ENCODE measurements at places on chromosomes 5 and 9.

- DNase-seq, result no peak
Measured at GRCh38 chr5:10793785-10794184, 32.8 kb upstream of the DAP start.

GRCh38 chr5:133409210-133409674, 203.1 kb downstream of the FSTL4 start:
- DNase-seq, result no peak

GRCh38 chr5:74630453-74631066, 10.0 kb downstream of the ENC1 start:
- no peak for DNase-seq

DNA sequence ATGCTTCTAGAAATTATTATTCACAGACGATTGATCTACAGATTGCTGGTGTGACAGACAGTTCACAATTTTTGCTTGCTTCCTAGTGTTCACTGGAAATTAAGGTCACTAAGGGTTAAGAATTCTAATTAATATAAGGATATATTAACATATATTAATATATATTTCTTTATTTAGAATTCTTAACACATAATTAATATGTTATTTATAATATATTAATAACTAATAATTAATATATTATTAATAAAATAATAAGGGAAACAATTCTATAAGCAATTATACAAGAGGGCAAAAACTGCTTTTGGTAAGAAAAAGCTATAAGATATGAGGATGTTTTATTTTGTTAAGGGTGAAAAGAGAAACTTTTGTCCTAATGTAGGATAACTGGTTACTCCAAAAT, 56.3 kb downstream of the PDE6A start:
- DNase-seq, result no peak

- DNase-seq, result no peak
Measured at GRCh38 chr5:170173227-170173626, 59.6 kb upstream of the C5orf58 start.

DNA sequence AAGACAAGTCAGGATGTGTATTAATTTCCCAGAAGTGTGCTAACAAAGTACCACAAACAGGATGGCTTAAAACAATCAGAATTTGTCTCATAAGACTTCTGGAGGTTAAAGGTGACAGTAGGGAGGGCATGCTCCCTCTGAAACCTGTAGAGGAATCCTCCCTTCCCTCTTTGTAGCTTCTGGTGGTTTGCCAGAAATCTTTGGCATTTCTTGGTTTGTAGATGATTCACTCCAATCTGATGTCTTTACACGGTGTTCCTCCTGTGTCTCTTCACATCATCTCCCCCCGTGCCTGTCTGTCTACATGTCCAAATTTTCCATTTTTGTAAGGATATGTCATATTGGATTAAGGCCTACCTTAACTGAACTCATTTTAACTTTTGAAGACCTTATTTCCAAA, 471.5 kb downstream of the ZNF608 start:
- DNase-seq, result no peak

DNA sequence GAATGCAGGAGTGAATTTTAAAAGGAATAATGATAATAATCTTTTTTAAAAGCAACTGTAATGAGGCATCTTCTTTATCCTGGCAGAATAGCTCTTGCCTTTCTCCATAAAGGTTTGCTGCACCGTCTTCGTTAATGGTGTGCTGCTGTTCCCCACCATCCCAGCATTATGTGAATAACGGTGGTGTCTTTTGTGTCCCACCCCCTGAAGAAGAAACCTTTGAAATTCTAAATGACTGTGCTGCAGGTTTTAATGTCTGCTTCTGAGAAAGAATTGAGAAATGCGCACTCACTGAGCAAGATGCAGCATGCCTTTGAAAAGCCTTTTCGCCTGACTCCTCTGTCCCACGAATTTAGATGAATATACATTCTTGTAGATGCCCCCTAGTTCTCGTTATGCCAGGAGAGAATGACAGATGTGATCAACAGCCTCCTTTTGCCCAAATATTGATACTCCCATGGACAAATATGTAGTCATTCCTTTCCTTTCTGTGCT, 246.1 kb upstream of the ZNF462 start:
- DNase-seq, result no peak

DNA sequence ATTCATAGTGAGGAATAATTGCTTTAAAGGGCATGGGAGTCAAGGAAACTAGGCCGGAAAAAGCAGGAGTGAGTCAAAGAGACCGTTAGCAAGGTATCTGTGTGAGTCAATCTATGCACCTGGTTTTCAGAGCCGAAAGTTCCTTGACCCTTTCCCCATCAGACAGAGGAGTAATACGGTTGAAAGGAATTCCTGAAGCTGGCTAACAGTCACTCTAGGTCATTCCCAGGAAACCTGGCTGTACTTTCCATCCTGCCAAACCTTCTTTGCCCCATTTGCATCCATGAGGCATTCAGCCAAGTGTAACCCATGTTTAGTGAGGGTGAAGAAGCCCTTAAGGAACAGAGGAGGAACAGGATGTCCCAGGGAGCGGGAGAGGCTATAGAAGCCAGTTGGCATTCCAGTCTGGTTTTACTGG, 16.2 kb downstream of the RBM18 start:
- no peak for DNase-seq

DNA sequence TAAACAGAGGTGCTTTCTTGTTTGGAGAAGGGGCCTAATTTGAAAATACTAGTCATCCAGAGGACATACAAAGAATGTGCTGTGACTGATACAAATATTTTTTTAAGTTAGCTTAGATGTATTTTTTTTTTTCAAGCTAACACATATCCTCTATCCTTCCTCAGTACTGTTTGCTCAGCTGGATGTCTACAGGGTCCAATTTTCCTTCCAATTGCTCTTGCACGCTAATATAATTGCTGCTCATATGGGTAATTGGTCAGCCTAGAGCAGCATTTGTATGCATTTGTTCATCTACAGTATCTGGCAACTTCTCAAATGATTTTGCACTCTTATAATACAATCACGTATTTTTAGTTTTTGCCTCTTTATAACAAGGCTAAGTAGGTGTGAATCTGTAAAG, 84.7 kb downstream of the ZDHHC21 start:
- no peak for DNase-seq

DNA sequence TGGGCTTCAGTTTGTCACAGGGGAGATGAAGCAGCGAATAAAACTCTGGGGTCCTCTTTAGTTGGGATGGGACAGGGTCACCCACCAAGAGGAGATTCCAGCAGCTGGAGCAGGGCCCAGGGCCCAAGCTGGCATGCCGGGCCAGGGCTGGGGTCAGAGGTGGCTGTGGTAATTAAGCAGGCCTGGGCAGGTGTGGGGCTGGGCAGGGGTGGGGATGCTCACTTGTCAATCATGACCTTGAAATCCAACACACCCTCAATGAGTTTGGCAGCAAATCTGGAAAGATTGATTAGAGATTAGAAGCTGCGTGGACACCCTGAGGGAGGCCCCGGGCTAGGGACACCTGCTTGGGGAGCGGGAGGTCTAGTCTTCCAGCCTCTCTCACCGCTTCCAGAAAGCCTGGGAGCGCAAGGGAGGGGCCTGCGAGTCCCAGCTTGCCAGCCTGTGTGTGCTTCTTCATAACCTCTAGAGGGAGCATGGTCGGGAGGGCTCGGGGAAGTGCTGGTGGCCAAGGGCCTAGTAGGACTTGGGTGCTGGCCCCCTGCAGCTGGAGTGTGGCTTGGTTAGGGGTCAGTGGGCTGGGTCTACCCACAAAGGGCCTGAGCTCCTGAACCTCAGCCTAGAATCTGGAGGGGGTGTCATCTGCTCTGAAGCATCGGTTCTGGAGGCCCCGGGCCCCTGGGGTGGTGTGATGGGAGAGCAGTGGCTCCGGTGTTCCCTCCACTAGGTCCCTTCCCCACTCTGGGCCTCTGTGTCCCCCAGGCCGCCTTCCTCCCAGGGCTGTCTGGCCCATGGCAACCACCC, 7.6 kb downstream of the CRAT start:
- peak; percentile 30 for DNase-seq
